PC-9 (cell line): ENCODE measurements at places on chromosomes 1 and 21. TPM values are rescaled to one million over a fixed set of nuclear protein-coding genes. Genes with fewer than 3 reads are reported as not detected.

Gene CHIA
- not detected in 2 replicates for total RNA-seq

Gene SLC22A15
- total RNA-seq: 1.8 and 4.5 TPM in 2 replicates

Gene THEM5
- total RNA-seq: not detected in 2 replicates

Gene NR1I3
- total RNA-seq: not detected in 2 replicates

Gene VCAM1
- not detected in 2 replicates for total RNA-seq

Gene LCE2C
- not detected in 2 replicates for total RNA-seq

Gene FBXO2
- total RNA-seq: 40.3 and 74.0 TPM in 2 replicates

Gene OR2T11
- not detected in 2 replicates for total RNA-seq

Gene OPRD1
- total RNA-seq: not detected in 2 replicates

Gene CCDC27
- total RNA-seq: not detected in 2 replicates

Gene SLC2A5
- total RNA-seq: not detected in 2 replicates

Gene LCE3B
- total RNA-seq: not detected in 2 replicates

Gene BEND5
- not detected in 2 replicates for total RNA-seq

Gene ORC1
- total RNA-seq: 17.6 and 21.2 TPM in 2 replicates

Gene NFIA
- total RNA-seq: 26.7 and 32.8 TPM in 2 replicates

Gene KRTAP10-1
- total RNA-seq: not detected in 2 replicates

Gene SLC5A9
- not detected in 2 replicates for total RNA-seq

Gene ACAP3
- total RNA-seq: 53.5 and 54.8 TPM in 2 replicates

Gene LORICRIN
- not detected in 2 replicates for total RNA-seq

Gene IFNLR1
- total RNA-seq: 5.5 and 8.1 TPM in 2 replicates

Gene FCER1G
- 1.3 TPM in 1 of 2 replicates, not detected in the other for total RNA-seq

Gene HSF2BP
- total RNA-seq: 4.6 and 7.3 TPM in 2 replicates

Gene S100A4
- 303 and 346 TPM in 2 replicates for total RNA-seq

Gene PLEKHO1
- 1.3 and 2.2 TPM in 2 replicates for total RNA-seq

Gene CLIC6
- total RNA-seq: not detected in 2 replicates

Gene KLF18
- not detected in 2 replicates for total RNA-seq

Gene LCK
- 2.0 and 2.6 TPM in 2 replicates for total RNA-seq

Gene KCNE1
- 0.31 and 0.45 TPM in 2 replicates for total RNA-seq

Gene TFF2
- 0.52 TPM in 1 of 2 replicates, not detected in the other for total RNA-seq
